Naive thymus-derived CD8-positive, alpha-beta T cell (primary cell): ENCODE measurements at places on chromosomes 11 and 22.

DNA sequence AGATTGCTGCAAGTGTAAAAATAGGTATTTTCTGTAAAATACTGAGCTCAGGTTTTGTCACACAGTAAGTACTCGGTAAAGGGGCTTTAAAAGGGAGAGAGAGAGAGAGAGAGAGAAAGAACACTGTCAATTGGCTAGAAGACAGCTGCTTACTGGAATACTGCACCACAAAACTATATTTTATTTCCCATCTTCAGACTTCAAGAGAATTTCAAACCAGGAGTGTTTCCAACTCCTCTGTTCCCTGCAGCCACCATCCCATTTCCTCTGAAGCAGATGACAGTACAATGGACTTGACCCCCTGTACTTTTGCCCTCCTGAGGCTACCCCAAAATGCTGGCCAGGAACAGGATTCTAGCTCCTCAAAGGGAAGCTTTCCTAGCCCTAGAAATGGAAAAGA lies 89.7 kb downstream of the RELT start:
- no peak for DNase-seq
- H3K4me3 ChIP-seq = no peak overlapping the region
- H3K4me1 ChIP-seq = peaks cover 4% of the 10 kb centered on the region
- peaks cover 36% of the 10 kb centered on the region for H3K36me3 ChIP-seq
- no peak overlapping the region for H3K27ac ChIP-seq
- H3K27me3 ChIP-seq = no peaks in the 10 kb centered on the region

- H3K4me3 ChIP-seq = no peak overlapping the region
- no peaks in the 10 kb centered on the region for H3K27me3 ChIP-seq
- peaks cover 3% of the 10 kb centered on the region for H3K36me3 ChIP-seq
- H3K27ac ChIP-seq = no peak overlapping the region
- DNase-seq = no peak
- H3K4me1 ChIP-seq = no peaks in the 10 kb centered on the region
These were observed 29.7 kb upstream of the PICK1 start for GRCh38 chr22:38027487-38027886.

DNA sequence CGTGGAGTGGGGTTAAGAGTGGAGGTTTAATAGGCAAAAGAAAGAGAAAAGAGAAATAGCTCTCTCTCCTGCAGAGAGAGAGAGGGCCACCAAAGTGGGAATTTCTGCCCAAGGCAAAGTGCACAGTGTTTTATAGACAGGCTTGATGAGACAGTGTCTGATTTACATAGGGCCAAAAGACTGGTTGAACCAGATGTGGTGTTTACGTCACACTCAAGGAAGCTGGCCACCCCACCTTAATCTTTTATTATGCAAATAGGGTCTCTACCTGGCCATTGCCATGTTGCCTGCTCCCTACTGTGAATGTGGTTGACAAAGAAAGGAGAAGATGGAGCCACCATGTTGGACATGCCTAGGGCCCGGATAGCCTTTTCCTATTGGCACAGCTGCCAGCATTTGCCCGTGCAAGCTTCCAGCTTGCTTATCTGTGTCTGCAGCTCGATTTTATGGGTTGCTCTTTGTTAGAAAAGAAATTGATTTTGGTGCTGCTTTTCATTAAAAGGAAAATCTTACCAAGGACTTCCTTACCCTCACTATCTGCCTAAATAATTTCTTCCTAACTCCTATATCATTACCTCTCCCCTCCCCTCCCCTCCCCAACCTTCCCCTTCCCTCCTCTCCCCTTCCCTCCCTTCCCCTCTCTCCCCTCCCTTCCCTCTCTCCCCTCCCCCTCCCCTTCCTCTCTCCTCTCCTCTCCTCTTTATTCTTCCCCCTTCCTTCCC lies 436.0 kb downstream of the NELL1 start:
- H3K27ac ChIP-seq = no peak overlapping the region
- H3K36me3 ChIP-seq = no peaks in the 10 kb centered on the region
- no peaks in the 10 kb centered on the region for H3K4me1 ChIP-seq
- no peaks in the 10 kb centered on the region for H3K27me3 ChIP-seq
- DNase-seq = no peak
- no peak overlapping the region for H3K4me3 ChIP-seq

DNA sequence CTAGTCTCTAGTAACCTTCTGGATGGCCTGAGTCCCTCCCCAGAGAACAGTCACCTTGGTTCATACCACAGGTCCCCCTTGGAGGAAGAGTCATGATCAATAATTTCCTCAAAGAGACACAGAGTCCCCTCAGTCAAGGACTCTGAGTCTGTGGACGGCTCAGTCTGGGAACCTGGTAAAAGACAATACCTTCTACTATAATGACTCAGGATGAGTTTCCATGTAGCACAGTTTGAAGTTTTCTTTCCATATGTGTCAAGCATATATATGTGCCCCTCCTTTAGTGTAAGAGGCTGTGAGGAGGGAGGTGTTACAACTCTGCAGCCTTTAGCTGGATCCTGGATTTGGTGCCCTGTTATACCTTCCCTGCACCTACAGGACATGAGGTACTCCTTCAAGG lies 54.4 kb upstream of the TSKU start:
- no peak for DNase-seq
- no peak overlapping the region for H3K4me3 ChIP-seq

- DNase-seq = no peak
- H3K4me3 ChIP-seq = no peak overlapping the region
- peaks cover 24% of the 10 kb centered on the region for H3K27me3 ChIP-seq
- peaks cover 3% of the 10 kb centered on the region for H3K4me1 ChIP-seq
These were observed 38.5 kb downstream of the TIMP3 start for GRCh38 chr22:32839831-32840584.

DNA sequence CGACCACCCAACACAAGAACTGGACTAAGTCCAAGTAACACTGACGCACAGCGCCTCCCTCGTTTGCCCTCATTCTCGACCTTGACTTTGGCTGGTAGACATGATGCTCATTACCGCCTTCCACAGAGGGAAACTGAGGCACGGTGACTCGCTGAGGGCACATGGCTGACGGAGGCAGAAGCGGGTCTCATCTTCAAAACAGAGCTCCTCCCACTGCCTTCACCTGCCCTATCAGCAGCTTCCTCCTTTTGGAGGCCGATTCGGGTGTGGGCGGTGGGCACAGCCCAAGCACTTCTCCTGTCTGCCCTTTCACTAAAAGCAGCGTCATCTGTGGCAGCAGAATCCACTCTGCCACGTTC lies 2.0 kb upstream of the KMT5B start:
- peak overlapping the region; percentile 85 for H3K4me3 ChIP-seq
- peaks cover 18% of the 10 kb centered on the region for H3K4me1 ChIP-seq
- H3K27ac ChIP-seq = peak overlapping the region; percentile 66
- no peaks in the 10 kb centered on the region for H3K27me3 ChIP-seq

DNA sequence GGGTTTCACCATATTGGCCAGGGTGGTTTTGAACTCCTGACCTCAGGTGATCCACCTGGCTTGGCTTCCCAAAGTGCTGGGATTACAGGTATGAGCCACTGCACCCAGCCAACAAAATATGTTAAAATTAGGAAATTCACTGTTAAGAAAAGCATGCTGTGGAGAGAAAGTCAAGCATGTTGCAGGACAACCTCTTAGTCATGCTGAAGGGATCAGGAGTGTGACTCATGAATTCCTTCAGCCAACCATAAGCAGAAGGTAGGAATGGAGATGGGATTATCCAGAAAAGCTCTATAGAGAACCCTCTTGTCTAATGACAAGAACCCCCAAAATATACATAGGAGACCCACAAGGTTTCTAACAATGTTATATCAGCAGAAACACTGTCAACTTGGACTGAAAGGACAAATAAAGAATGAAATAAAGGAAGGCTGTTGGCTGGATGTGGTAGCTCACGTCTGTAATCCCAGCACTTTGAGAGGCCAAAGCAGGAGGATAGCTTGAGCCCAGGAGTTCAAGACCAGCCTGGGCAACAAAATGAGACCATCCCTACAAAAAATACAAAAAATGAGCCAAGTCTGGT lies 16.0 kb downstream of the MRTFA start:
- H3K36me3 ChIP-seq = peaks cover 19% of the 10 kb centered on the region
- DNase-seq = no peak
- H3K4me3 ChIP-seq = no peak overlapping the region
- H3K27ac ChIP-seq = no peak overlapping the region

- H3K27ac ChIP-seq = no peak overlapping the region
- no peaks in the 10 kb centered on the region for H3K4me1 ChIP-seq
- DNase-seq = no peak
- no peak overlapping the region for H3K4me3 ChIP-seq
- no peaks in the 10 kb centered on the region for H3K36me3 ChIP-seq
- no peaks in the 10 kb centered on the region for H3K27me3 ChIP-seq
These were observed 1082.0 kb upstream of the CNTN5 start for GRCh38 chr11:97938789-97939188.

DNA sequence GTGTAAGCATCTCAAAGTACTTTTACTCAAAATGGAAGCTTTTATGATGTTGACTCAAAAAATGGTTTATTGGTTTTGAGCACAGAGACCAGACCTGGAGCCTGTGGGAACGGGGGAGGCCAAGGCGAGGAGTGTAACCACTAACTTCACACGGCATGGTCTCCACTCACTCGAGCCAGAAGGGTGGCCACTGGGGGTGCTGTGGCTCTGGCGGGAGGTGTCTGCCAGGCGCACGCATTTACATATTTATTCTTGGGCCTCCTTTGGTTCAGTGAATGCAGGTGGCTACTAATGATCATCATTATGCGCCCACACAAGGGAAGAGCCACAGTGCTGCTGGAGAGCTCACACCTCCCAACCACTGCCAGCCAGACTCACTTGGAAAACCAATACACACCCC lies 64.6 kb downstream of the FLRT1 start:
- no peaks in the 10 kb centered on the region for H3K36me3 ChIP-seq
- H3K4me3 ChIP-seq = no peak overlapping the region
- H3K4me1 ChIP-seq = no peaks in the 10 kb centered on the region
- DNase-seq = no peak

DNA sequence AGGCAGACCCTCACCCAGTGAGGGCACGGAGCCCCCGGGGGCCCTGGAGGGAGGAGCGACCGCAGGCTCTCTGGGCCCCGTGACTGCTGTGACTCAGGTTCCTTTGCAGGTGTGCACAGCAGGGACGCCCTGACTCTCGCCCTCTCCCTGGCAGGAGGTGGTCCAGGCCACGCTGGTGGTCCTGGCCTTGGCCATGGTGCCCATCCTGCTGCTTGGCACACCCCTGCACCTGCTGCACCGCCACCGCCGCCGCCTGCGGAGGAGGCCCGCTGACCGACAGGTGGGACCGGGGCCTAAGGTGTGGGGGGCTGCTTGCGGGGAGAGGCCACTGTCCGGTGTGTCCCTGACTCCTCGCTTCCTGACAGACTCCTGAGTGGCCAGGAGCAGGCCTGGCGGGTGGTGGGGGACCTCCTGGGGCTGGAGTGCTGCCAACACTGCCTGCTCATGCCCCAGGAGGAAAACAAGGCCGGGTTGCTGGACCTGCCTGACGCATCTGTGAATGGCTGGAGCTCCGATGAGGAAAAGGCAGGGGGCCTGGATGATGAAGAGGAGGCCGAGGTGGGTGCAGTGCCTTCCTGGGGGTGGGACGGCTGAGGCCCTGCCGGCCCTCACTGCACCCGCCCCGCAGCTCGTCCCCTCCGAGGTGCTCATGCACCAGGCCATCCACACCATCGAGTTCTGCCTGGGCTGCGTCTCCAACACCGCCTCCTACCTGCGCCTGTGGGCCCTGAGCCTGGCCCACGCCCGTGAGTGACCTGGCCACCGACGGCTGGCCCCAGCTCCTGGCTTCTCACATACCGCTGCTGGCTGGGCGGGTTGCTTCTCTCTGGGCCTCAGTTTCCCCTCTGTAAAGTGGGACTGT lies 10.9 kb downstream of the TCIRG1 start:
- no peaks in the 10 kb centered on the region for H3K36me3 ChIP-seq
- H3K27ac ChIP-seq = no peak overlapping the region
- DNase-seq = no peak
- no peaks in the 10 kb centered on the region for H3K27me3 ChIP-seq

GRCh38 chr11:6531267-6531752 lies 34.2 kb downstream of the DNHD1 start:
- DNase-seq = no peak
- no peaks in the 10 kb centered on the region for H3K27me3 ChIP-seq
- H3K4me1 ChIP-seq = peaks cover 8% of the 10 kb centered on the region

GRCh38 chr11:20249378-20249777 lies 89.1 kb upstream of the DBX1 start:
- H3K27me3 ChIP-seq = no peaks in the 10 kb centered on the region
- DNase-seq = no peak
- H3K36me3 ChIP-seq = no peaks in the 10 kb centered on the region
- no peak overlapping the region for H3K4me3 ChIP-seq
- H3K4me1 ChIP-seq = no peaks in the 10 kb centered on the region

- H3K36me3 ChIP-seq = no peaks in the 10 kb centered on the region
- H3K4me3 ChIP-seq = peak overlapping the region; percentile 36
- DNase-seq = no peak
- H3K4me1 ChIP-seq = peaks cover 23% of the 10 kb centered on the region
- H3K27ac ChIP-seq = peak overlapping the region; percentile 74
These were observed 51.4 kb upstream of the ACAT1 start for GRCh38 chr11:108069947-108070346.

DNA sequence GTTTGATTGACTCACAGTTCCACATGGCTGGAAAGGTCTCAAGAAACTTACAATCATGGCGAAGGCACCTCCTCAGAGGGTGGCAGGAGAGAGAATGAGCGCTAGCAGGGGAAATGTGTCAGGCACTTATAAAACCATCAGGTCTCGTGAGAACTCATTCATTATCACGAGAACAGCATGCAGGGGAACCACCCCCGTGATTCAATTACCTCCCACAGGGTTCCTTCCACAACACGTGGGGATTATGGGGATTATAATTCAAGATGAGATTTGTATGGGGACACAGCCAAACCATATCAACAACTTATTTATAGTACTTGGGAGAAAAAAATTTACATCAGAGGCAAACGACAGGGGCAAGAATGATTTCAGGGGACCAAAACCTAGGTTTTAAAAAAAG lies 3.0 kb downstream of the ME3 start:
- peaks cover 8% of the 10 kb centered on the region for H3K4me1 ChIP-seq
- peaks cover 40% of the 10 kb centered on the region for H3K27me3 ChIP-seq
- H3K4me3 ChIP-seq = no peak overlapping the region
- H3K27ac ChIP-seq = no peak overlapping the region

- no peak overlapping the region for H3K27ac ChIP-seq
- H3K36me3 ChIP-seq = no peaks in the 10 kb centered on the region
- H3K27me3 ChIP-seq = no peaks in the 10 kb centered on the region
- no peak for DNase-seq
- H3K4me3 ChIP-seq = no peak overlapping the region
- H3K4me1 ChIP-seq = peaks cover 22% of the 10 kb centered on the region
These were observed 21.0 kb downstream of the SLC22A12 start for GRCh38 chr11:64611869-64612646.

DNA sequence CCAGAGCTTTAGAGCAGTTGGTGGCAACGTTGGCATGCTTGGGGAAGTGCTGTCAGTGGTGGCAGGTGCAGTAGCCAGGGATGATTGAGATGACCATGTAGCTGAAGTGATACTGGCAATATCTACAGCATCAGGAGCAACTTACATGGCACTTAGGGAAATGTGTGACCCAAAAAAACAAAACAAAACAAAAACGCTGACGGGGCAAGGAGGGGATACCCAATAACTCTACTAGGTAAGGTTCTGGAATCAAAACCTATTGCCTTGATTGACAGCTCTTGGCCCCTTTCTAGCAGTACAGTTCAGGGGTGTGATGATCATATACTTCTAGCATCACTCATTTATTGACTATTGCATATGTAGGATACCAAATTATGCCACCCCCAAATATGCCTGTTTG lies 312.6 kb downstream of the AASDHPPT start:
- peaks cover 5% of the 10 kb centered on the region for H3K27me3 ChIP-seq
- no peak for DNase-seq
- no peak overlapping the region for H3K4me3 ChIP-seq
- H3K27ac ChIP-seq = no peak overlapping the region
